ENCODE measurements at places on chromosomes 2 and 18.

DNA sequence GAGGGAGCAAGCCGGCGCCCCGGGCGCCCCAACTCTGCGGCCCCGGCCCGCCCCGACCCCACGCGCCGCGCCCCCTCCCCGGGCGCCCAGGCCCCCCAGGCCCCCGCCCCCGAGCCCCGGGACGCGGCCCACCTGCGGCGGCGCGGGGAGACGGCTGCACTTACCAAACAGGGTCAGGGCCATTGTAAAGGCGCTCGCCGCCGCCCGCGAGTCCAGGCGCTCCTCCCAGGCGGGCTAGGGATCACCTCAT lies 526 bp downstream of the CHN1 start:
- no peak for DNase-seq

DNA sequence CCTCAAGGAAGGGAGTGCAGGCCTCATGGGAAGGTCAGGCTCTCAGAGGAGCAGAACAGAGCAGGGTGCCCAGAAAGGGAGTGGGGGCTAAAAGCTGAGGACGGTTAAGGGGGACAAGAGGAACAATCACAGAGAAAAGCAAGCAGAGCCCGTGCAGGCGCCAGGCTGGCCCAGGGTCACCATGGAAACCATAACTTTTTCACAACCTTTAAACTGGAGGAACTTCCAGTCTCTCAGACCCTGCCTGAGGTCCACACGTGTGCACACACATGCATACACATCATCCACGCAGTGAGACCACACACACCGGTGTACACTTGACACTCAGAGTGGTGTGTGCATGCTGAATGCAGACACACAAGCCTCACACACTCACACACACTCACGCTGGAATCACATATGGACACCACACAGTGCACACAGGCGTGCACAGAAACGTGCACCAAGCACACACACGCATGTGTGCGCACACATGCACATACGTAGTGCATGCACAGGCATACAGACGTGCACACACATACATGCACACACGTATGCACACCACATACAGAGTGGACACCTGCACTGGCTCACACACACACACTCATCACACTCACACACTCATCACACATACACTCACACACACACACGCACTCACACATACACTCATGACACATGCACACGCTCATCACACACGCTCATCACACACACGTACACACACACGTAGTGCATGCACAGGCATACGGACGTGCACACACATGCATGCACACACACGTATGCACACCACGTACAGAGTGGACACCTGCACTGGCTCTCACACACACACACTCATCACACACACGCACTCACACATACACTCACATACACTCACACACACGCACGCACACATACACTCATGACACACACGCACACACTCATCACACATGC lies 37.2 kb upstream of the SNED1 start:
- no peak for DNase-seq

- DNase-seq: no peak
Observed at GRCh38 chr2:121418494-121419058, 112.1 kb upstream of the RNU4ATAC start.

DNA sequence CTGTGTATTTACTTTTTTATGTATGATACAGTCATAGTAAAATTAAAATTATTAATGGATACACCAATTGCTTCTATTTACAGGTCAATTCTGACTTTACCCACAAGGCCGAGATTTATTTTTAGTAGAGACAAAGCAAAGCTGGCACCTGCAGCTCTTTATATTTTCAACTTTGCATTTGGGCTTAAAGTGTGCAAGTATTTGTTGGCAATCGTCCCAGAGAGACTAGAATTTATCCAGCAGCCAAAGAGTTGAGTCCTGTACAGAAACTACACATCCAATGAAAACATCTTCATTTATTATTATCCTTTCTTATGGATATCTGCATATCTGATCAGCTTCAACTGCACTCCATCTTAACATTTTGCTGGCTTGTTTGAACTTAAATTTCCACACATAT lies 485.6 kb downstream of the SOX11 start:
- DNase-seq: no peak

DNA sequence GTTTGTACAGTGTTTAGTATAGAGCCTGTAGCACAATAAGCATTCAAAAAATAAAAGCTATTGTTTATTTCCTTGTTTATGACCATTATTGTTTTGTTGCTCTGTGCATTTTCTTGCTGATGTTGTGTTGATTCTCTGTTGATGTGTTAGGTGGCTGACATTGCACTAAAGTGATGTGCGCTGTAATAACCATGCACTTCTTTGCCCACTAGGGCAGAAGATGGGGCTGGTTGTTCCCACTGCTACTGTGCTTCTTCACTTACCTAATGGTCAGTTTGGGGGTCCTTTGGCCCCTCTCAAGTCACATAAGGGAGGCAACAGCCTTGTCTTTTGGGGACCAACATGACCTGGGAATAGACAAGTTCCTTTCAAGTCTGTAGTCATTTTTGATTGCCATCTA lies 6.0 kb downstream of the SCG2 start:
- DNase-seq: no peak
